ENCODE measurements at places on chromosomes 4 and X. TPM values are rescaled to one million over a fixed set of nuclear protein-coding genes. Genes with fewer than 3 reads are reported as not detected.

Gene FTSJ1
- 37.1 TPM for total RNA-seq

Gene PFKFB1
- 2.3 TPM for total RNA-seq

GRCh38 chr4:10079912-10080588 lies 36.5 kb downstream of the WDR1 start:
- DNase-seq = no peak

DNA sequence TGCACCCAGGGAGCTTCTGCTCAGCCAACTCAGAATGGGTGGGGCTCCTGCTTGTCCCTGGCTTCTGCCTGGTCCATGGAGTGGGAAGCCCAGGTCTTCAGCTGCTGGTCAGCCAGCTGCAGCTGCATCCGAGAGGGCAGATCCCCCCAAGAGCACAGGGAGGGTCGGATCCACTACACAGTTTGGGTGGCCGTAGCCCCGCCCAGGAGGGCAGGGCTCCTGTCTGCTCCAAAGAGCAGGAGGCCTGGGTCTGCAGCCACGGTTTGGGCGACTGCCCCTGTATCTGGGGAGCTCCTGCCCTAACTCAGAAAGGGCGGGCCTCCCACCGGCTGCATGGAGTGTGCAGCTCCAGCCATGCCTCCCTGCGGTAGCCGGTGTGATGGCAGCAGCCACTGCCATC lies 169.1 kb downstream of the TEX13A start:
- no peak for DNase-seq

DNA sequence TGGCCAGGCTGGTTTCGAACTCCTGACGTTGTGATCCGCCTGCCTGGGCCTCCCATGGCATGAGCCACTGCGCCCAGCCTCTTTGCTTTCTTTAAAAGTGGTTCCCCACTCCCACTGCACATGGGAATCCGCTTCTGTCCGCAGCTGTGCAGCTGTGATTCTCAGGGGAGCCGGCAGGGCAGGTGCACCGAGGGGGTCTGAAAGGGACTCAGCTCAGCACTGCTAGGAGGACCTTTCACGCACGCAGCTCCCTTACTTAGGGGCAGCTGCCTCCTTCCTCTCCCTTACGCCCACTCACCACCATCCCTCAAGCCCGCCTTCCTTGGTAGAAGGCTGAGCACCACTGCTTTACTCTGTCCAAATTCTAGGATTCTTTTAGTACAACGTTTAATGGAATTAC lies 40.4 kb upstream of the CYP4V2 start:
- no peak for DNase-seq

- DNase-seq = no peak
These were observed 4.3 kb downstream of the PNCK start for GRCh38 chrX:153669174-153669890.

GRCh38 chr4:176444741-176445140 lies 125.0 kb downstream of the SPCS3 start:
- no peak for DNase-seq

- no peak for DNase-seq
These were observed 2.4 kb upstream of the NBDY start for GRCh38 chrX:56726605-56727004.

DNA sequence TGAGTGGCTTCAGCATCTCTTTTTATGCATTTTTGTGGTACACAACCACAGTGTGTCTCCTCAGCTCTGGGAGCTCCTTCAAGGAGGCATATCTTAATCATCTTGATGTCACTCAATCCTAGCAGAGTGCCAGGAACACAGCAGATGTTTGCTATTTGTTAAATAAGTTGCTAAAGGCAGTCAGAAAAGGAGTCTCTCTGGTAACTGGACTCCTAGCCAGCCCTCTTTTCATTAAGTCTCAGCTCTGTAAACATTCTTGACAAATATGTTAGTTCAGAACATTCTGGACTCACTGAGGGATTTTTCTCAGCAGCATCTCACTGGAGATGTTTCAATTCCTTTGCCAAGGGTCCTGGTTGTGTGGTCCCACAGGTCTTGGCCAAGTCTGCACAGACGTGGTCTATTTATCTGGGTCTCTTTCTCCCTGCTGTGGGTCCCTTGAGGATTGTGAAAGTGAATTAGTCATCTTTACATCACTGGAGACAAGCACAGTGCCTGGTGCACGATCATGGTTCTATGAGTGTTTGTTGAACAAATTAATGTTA lies 20.3 kb upstream of the FAM9C start:
- DNase-seq = no peak
